ENCODE measurements at places on chromosomes 7 and 10.

DNA sequence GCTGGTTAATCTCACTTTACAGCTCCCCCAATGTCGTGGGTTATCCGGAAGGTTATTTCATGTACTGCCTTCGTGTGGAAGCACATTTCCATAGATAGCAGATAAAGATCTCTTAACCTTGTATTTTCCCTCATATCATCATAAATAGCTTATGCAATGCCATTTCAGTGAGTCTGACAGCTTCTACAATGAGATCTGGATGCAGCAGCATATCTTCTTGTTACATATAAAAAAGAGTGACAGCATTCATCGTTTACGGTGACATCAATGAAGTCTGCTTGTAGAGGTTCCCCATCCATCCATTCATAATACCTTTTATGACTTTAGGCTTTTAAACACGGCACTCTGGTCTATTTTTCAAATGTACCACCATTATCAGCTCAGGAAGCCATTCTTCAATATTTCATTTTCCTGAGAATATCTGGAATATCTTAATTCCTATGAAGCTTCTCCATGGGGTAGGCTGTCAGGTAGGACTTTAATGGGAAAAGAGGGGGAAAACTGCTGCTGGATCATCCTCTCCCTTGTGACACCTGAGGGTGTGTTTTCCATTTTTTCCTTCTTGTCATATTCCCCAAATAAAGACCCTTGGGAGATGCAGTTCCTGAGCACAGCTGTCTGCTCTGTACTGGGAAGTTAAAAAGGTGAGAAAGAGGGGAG lies 51.9 kb upstream of the CTBP2 start:
- DNase-seq, result no peak

DNA sequence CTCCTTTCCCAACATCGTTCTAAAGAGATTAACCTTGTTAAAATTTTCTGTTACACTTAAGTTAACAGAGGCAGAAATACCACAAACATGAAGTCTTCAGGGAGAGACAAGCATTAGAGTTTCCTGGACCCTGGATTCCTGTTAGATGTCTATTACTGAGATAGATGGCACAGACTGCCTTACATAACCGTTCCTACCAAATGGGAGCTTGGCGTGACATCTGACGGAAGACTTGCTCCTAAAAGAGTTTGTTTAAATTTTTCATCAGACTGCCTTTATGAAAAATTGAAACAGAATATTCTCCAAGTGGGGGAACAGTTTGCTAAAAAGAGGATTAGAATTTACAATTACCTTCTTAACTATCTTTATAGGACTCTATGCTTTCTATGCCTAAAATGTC lies 22.7 kb downstream of the ANK3 start:
- DNase-seq, result no peak

GRCh38 chr10:1643161-1643907 lies 94.0 kb downstream of the ADARB2 start:
- peak; percentile 66 for DNase-seq

- no peak for DNase-seq
These were observed 429.7 kb downstream of the ARL4A start for GRCh38 chr7:13117103-13117502.

DNA sequence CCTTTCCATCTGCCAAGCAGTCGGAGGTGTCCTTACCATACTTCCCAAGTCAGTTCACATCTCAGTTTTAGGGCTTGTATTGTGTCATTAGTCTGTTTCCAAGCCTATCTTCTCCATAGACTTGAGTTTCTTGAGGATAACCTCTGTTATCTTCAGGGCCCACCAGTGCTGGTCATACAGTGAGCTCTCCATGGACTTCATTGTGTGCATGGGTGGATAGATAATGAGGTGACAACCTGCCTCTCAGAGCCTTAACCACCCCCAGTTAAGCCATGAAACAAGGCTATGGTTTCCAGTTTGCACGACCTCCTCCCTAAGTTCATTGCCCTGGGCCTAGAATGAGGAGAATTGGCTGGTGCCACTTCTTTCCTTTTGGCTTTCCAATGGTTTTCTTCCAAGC lies 38.5 kb upstream of the WAC start:
- no peak for DNase-seq

DNA sequence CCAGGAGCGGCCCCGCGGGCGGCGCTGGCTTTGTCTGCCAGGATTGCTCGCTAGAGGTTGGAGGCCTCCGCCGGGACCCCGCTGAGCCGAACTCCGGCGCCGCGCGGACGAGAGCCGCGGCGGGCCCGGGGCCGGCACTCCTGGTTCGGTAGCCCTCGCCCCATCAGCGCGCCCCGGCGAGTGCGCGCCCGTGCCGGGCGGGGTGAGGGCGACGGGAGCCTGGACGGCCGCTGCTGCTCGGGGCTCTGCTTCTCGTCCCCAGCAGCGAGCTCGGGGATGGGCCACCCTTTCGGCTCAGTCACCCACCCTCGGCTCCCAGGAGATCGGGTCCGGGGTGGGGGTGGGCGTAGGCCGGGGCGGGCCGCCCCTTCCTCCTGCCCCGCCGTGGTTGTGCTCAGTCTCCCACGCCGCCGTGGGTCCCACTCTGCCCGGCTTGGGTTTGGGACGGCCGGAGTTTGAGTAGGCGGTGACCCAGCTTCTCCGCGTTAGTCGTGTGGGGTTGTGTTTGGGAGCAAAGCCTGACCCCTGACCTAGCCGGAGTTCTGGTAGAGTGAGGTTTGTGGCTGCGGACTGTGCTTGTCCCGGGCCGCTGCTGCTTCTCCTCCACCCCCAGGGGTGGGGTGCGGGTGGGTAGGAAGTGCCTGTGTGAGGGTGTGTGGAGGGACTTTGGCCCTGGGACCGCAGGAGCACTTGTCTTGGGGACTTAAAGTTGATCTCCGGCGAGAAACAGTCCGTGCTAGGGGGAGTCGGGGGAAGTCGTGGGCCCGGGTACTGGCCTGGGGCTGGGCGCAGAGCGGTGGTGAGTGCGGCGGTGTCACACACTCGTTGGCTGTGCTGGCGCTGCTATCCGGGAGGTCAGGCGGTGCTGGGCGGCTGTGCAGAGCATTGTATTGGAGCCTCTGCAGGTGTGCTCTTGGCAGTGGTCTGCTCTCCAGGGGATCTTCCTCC lies 677 bp downstream of the TSPAN14 start:
- DNase-seq, result no peak

- no peak for DNase-seq
These were observed 71.2 kb downstream of the ARHGAP21 start for GRCh38 chr10:24652381-24652957.

GRCh38 chr10:107689323-107689722 lies 524.8 kb upstream of the SORCS1 start:
- no peak for DNase-seq

DNA sequence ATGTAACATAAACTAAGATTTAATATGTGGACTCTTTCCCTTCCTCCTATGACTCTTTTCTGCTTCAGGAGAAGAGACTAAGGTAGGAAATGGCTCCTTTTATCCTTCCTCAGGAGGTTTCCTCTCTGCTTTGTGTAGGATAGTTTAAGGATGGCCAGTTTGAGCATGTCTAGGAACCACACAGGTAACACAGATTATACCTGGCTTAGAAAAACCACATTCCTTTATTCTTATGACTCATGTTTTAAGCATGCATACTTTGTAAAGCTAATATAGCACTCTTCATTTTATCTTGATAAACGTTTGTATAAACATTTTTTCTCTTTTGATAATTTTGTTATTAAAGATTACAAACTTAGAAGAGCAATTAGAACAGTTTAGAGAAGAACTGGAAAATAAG lies 57.8 kb downstream of the CYP51A1 start:
- no peak for DNase-seq

- DNase-seq, result no peak
These were observed 95.3 kb upstream of the MACROH2A2 start for GRCh38 chr10:69957241-69957885.

DNA sequence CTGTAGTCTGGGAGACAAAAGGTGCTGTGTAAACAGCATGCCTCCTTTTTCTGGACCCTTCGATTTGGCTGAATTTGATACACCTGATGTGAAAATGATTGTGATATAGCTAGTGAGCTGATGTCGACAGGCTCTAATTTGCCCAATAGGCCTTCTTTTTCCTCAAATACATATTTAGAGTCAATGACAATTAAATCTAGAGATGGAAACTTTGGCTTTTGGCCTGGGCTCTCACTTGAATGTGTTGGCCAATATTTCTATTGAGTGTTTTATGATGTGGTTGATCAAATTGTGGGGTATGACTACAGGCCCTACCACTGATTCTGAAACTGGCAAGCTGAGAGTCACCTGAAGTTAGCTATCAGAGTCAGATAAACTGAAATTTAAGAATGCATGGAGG lies 151.8 kb upstream of the MEOX2 start:
- no peak for DNase-seq

GRCh38 chr7:97117035-97117371 lies 495 bp upstream of the SDHAF3 start:
- no peak for DNase-seq

DNA sequence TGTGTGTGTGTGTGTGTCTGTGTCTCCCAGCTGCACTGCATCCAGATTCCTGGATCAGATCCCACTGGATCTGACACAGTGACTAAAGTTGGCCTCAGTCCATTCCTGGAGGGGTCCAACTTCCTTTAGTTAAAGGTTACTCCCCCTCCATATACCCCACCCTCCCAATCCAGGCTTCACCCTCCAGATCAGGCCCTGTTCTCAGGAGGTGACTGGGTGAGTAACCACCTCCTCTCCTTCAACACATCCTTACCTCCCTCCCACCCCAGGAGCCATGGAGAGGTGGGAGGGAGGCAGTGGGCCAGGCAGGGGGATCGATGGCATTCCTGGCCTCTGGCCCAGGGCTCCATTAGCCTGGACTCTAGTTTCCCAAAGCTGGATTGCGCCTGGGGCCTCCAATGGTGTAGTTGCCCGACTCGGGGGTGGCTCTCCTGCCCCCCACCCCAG lies 11.3 kb downstream of the KCNIP2 start:
- DNase-seq, result no peak

GRCh38 chr10:103627111-103627892 lies 133.8 kb downstream of the NEURL1 start:
- no peak for DNase-seq

DNA sequence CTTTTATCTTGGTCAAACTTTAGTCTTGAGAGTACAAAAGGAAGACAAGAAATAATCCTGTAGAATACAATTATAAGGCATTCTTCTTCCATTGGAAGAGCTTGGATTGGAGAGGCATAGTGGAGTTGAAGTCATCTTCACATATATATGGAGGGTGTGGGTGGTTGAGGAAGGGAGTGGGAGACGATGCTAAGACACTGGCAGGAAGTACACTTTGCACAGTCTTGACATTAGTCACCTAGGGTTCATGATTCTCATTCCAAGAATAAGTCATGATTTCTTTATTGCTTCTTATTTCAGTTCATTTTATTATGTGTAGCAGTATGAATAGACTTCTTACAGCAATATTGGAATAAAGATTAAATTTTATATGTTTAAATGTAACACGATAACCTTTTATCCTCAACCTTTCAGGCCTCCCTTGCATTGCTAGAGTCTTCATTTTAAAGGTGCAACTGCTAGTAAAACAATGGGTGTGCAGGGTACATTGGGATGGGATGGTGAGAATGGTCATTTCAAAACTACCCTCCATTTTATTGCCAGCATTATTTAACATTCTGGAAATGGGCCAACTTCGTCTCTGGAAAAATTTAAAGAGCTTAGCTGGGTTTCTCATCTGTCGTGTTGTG lies 12.3 kb upstream of the SLC26A3 start:
- DNase-seq, result no peak

DNA sequence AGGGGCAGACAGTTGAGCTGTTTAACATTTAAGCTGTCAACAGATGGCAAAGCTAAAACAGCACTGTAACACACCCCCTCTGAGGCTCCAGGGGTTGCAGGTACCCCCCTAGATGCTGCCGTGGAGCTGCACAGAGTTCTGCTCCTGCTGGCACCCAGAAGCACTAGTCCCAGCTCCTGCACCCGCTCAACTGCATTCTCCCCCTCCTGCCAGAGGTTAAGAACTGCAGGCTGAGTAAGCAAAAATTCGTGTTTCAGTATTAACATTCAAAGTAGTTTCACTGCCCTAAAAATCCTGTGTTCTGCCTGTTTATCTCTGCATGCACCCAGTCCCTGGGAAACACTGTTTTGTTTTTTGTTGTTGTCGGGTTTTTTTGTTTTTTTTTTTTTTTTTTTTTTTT lies 790.8 kb upstream of the KCND2 start:
- DNase-seq, result peak; percentile 10

- no peak for DNase-seq
These were observed 245.1 kb upstream of the AOAH start for GRCh38 chr7:36969376-36969775.

GRCh38 chr10:72746426-72747363 lies 54.8 kb downstream of the MCU start:
- no peak for DNase-seq

DNA sequence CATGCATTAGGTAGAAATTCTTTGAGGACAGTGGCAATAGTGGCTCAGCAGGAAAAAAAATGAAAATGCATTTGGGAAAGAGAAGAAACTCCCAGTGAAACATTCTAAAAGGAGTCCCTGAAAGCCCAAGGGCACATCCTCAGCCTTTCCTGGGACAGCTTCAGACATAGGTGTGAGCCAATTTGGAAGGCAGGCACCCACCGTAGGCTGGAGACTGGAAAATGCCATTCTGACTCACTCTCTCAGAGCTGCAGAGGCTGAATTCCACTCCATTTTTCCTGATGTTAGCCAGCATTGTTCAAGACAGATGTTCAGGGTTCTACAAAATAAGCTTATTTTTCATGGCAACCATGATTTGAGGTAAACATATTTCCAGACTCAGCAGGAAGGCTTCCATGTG lies 379.0 kb upstream of the FZD8 start:
- no peak for DNase-seq

GRCh38 chr7:158255156-158255555 lies 332.5 kb downstream of the PTPRN2 start:
- DNase-seq, result no peak

DNA sequence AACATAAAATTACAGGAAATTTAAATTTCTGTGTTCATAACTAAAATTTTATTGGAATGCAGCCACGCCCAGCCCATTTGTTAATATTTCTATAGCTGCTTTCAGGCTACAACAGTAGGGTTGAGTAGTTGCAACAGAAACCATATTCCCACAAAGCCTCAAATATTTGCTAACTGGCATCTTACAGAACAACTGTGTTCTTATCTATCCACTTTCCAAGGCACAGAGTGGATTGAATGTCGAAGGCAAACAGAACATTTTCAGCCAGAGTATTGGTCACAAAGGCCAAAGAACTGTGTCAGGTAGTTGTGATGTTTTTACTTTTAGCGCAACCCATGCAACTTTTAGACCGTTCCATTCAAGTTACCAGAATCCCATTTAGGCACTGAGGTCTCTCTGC lies 51.1 kb upstream of the OPN4 start:
- no peak for DNase-seq

DNA sequence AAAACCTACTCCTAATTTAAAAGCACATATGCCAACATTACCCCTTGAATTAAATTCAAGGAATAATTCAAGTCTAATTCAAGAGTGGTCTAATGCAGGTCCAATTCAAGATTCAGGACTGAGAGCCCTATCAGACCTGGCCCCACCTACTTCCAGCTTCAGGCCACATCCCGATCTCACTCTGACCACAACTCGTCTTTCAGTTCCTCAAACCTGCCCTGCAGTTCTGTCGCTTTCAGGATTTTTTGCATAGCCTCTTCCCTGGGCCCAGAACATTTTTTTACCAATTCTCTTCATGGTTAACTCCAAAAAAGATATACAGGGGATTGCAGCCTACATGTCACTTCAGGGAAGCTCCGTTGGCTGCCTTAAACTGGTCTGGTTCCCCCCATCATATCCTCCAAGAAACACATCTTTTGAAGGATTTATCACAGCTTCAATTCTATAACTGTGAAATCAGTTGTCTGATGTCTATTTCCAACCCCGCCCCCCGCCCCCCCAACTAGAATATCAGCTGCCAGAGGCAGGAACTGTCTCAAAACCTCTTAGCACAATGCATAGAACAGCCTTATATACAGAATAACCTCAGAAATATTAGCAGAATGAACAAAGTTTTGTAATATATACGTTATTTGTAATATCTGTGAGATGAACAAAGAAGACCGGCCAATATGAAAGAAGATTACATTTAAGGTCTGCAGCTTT lies 20.8 kb downstream of the CCDC6 start:
- DNase-seq, result no peak

Data from neural crest cell (in vitro differentiated cells).